Activated CD4-positive, alpha-beta T cell treated with anti-CD3 and anti-CD28 coated beads, Interleukin-2, amount 50 U/mL, for 24 hours (primary cell): ENCODE measurements at places on chromosomes 4 and X.

- DNase-seq, result no peak
Observed at GRCh38 chrX:136076942-136077341, 70.4 kb upstream of the FHL1 start.

GRCh38 chrX:68121371-68121770 lies 311.9 kb downstream of the OPHN1 start:
- no peak for DNase-seq

DNA sequence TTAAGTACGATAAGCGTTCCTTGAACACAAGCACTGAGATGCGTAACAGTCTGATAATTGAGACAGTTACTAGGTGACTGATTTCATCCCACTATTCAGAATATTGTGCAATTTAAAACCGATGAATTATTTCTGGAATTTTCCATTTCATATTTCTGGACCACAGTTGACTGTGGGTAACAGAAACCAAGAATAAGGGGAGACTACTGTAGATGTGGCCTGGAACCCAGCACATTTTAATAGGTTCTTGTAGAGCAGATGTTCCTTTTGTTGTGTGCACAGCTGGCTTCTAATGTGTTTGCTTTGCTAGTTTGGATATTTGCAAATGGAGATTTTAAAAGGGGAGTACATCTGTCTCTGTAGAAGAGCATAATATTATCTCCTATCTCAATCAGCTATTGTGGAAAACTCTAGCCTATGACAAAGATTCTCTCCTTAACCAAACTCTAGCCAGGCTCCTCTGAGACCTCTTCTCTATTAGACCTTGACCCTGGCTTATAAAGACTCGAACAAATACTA lies 16.4 kb downstream of the NAAA start:
- DNase-seq, result no peak

GRCh38 chr4:7698584-7698983 lies 241.1 kb downstream of the AFAP1 start:
- DNase-seq, result no peak

GRCh38 chr4:82499738-82500434 lies 61.9 kb downstream of the TMEM150C start:
- no peak for DNase-seq

DNA sequence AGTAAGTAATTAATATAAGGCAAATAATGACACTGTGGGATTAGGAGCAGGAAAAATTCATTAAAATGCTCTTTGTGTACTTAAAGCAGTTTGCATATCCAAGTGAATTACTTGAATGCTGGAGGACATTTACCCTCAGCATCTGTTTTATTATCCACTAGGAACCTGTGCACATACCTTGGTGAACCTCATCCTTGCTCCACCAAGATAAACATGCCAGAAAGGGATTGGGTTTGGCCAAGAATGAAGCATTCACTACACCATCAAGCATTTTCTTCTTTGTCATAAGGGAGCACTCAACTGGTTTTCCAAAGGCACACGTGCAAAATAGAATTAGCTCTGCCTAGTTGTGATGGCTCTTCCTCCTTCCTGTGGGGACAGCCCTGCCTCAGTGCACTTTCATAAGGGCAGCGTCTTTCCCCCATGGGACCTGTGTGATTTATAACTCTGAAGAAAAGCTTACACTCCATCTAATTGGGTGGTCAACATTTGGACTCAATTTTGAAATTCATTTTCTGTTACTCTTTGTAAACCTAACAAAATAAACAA lies 291.7 kb downstream of the USP46 start:
- no peak for DNase-seq

DNA sequence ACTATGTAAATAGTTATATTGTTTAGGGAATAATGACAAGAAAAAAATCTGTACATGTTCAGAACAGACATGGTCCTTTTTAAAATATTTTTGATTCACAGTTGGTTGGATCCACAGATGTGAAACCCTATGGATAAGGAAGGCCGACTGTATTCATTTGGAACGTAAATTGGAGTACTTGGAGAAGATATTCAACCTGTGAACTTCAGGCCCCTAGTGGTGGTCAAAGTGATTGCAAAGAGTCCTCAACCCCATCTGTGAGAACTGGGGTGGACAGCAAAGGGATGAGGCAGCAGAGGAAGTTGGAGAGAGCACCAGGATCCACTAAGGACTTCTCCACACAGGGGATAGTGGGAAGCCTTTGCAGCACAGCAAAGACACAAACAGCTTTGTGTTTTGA lies 6.2 kb upstream of the CXCL13 start:
- DNase-seq, result no peak

DNA sequence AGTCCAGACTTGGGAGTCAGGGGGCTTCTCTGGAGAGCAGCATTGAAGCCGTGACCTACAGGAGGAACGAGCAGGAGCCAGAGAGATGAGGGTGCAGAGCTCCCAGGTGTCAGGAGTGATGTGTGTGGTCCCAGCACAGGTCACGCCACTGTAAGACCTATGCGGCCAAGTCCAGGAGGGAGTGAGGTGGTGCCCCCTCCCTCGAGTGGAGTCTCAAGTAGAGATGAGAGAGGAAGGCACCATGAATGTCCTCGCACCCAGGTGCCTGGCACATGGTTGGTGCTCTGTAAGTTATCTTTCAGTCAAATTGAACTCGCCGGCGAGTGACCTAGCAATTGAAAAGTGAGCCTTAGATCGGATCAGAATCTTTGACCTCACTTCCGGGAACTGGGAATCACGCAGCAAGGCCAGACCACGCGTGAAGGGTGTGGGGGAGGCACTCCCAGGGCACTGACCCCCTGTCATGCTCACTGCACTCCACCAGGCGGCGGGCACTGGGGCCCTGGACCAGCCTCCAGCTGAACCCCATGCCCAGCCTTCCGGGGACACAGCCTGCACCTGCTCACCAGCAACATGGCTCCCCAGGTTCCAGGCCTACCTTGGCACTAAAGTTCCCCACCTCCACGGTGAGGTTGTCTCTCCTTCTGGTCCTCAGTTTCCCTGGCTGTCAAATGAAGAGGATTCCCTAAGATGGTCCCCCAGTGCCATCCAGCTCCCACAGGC lies 127.4 kb downstream of the HMX1 start:
- no peak for DNase-seq

DNA sequence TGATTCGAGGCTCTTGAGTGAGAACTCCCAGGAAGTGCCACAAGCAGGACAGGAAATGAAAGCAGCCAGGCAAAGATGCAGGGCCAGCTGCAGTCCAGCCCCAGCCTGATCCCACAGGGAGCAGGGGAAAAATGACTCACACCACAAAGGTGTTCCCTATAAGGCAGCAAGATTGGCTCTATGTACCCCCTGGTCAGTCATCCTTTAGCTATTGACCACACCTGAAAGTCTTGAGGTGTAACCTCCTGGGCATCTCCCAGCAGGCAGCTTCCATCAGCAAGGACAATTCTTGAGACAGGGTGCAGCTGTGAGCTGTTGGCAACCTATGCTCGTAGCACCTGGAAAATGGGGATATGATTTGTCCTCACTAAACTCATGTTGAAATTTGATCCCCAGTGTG lies 27.9 kb upstream of the EXOC1L start:
- no peak for DNase-seq

DNA sequence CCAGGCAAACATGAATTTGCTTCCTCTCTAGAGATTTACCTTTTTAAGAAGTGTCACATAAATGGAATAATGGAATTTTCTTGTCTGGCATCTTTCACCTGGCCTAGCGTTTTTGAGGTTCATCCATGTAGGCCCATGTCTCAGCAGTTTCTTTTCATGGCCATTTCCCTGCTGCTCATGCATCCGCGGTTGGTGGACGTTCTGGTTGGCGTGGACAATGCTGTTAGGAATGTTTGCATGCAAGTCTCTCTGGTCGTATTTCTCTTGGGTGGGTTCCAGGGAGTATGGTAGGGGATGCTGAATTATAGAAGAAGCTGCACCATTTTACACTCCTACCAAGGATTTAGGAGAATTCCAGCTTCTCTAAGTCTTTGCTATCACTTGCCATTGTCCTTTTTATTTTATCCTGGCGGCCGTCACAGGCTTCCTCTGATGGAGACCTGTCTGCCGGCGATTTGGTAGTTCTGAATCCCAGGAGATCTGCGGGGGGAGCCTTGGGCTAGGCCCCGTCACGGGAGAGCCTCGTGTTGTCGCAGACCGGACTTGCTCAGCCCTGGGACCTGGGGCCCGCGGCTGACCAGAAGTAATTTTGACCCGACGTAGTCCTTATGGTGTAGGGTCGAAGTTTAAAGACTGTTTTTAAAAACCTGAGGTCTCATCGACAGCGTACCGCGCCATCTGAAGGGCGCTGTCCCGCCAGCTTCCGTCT lies 56.9 kb upstream of the TADA2B start:
- DNase-seq, result no peak

DNA sequence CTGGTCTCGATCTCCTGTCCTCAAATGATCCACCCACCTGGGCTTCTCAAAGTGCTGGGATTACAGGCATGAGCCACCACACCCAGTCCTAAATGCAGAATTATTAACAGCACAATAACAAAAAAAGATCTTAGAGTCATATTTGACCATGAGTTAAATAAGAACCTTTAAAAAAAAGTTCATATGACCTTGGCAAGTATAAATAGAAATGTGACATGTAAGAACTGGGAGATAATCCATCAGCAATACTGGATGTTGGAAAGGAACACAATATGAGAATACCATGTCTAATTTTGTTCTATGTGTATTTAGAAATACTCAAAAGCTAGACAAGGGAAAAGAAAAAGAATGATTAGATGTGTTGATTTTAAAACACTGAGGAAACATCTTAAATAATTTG lies 231.6 kb downstream of the RAPGEF2 start:
- DNase-seq, result no peak

- no peak for DNase-seq
Observed at GRCh38 chrX:102744307-102744706, 23.8 kb downstream of the GPRASP3 start.

DNA sequence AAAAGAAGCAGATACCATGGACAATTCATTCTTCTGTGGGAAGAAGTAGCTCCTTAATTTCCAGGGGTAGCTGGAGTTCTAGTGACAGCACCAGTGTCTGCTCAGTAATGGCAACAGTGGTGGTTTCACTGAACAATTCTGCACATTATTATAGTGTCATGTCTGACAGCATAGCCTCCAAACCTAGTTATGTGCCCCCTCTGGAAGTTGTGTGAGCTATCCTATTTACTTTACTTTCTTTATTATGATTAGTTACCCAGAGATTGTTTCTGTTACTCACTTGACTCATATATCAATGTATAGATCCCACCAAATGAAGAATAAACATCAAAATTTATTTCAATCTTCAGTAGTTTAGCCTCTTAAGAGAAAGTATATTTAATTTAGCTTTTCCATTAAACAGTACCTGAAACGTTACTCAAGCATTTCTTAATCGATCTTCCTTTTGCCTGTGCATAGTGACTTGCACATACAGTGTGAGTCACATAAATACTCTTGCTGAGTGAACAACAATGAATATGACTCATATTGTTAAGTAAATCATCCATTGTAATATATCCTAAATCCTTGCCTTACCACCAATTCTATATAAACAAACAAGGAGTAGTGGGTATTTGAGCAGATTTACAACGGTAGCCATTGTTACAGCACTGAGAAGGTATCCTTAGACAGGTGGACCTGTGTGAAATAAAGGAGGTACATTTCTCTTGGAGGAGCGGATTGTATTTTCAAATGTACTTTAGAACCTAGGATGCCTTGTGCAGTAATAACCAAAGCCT lies 534.7 kb downstream of the ANKRD50 start:
- no peak for DNase-seq

DNA sequence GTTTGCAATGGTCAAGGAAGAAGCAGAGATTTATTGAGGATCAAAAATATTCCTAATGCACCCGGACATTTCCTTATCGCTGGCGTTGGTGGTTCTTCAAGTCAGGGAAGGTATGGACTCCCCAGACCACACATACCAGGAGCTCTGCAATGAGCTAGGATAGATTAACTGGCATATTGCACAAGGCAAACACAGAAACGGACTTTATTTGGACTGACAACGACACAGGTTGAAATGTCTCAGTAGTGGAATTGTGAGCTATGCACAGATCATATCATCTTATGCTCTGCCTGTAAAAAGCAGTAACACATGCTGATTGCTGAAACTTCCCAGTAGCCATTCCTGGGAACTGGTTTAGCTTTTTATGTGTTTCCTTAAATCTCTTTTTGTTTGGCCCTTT lies 1.7 kb downstream of the TSPAN7 start:
- DNase-seq, result no peak

DNA sequence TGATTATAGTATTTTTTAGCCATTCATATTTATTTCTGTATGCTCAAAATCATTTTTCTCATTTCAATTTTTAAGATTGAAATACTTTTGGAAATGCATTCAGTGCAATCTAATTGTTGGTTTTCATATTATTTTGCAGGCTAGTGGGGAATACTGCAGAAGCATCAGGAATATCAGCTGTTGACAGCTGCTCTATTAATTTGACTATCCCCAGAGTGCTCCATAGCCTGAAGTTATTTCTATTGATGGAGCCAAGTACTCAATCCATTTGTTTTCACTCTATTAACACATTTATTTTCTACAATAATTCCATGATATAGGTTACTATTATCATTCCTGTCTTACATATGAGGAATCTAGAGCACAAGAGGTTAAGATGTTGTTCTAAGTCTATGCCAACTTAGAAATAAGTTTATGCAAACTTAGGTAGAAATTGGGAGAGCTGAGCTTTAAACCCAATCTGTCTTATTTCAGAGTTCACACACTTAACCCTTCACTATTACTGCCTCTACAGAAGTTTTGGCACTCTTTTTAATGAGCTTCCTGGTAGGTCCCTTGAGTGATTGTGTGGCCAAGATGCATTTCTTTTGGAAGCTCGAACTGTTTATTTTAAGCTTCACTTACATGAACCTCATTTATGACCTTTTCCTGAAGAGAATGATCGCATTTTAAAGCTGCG lies 65.6 kb upstream of the PCDH18 start:
- no peak for DNase-seq
